ENCODE measurements at places on chromosomes 7 and 10.

DNA sequence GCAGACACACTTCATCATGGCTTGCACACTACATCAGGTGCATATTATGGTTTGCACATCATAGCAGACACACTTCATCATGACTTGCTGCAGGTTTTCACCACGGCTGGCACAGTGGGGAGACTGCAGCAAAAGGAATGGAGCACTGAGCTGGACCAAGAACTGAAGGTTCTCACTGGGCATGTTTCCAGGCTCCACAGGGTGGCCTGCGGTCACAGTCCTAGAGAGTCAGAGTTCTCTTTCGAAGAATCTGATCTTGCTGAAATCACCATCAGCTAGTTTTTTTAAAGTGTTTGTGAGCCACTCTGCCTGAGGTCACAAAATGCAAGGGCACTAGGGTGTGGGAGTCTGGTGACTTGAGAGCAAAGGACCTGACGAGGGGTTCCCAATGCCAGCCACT is 140.4 kb upstream of the NPY start:
- H3K27ac ChIP-seq, result no peak overlapping the region
- H3K27me3 ChIP-seq, result peaks cover 2% of the 10 kb centered on the region
- no peaks in the 10 kb centered on the region for H3K4me1 ChIP-seq
- H3K36me3 ChIP-seq, result no peaks in the 10 kb centered on the region
- no peak for DNase-seq

GRCh38 chr10:18104223-18104872 is 35.9 kb upstream of the CACNB2 start:
- no peak overlapping the region for H3K27ac ChIP-seq
- no peaks in the 10 kb centered on the region for H3K27me3 ChIP-seq
- no peak overlapping the region for H3K4me3 ChIP-seq
- H3K4me1 ChIP-seq, result no peaks in the 10 kb centered on the region
- DNase-seq, result peak; percentile 15
- no peaks in the 10 kb centered on the region for H3K36me3 ChIP-seq

DNA sequence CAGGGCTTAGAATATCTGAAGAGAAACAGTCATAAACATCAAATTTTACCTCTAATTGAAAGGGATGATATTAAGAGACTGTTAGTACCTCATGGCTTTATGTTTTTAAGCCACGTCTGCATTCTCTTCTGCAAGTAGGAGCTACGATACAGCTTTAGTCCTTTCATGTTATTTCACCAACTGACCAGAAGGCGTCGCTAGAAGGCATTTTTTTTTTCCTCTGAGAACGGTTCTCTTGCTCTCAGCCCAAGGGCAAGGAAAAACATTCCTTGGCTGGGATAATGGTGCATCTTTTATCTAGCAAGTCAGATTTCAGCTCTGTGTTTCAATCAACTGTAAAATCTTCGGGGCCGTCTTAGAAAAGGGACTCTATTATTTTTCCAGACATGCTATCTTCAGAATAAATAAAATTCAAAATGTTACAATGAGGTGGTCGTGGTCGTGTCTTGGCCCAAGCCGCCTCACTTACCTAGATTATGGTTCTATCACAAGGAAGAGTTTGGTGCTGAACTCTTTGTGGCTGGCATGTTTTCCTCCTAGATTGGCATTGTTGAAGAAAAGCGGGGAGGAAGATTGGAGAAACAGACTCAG is 41.6 kb upstream of the LYZL2 start:
- peak overlapping the region; percentile 31 for H3K4me3 ChIP-seq
- no peaks in the 10 kb centered on the region for H3K27me3 ChIP-seq
- H3K4me1 ChIP-seq, result no peaks in the 10 kb centered on the region
- DNase-seq, result no peak
- H3K36me3 ChIP-seq, result no peaks in the 10 kb centered on the region

- H3K4me1 ChIP-seq, result no peaks in the 10 kb centered on the region
- H3K36me3 ChIP-seq, result no peaks in the 10 kb centered on the region
- no peak for DNase-seq
- no peaks in the 10 kb centered on the region for H3K27me3 ChIP-seq
- H3K27ac ChIP-seq, result no peak overlapping the region
Measured at GRCh38 chr7:11252705-11253272, 279.1 kb downstream of the PHF14 start.

DNA sequence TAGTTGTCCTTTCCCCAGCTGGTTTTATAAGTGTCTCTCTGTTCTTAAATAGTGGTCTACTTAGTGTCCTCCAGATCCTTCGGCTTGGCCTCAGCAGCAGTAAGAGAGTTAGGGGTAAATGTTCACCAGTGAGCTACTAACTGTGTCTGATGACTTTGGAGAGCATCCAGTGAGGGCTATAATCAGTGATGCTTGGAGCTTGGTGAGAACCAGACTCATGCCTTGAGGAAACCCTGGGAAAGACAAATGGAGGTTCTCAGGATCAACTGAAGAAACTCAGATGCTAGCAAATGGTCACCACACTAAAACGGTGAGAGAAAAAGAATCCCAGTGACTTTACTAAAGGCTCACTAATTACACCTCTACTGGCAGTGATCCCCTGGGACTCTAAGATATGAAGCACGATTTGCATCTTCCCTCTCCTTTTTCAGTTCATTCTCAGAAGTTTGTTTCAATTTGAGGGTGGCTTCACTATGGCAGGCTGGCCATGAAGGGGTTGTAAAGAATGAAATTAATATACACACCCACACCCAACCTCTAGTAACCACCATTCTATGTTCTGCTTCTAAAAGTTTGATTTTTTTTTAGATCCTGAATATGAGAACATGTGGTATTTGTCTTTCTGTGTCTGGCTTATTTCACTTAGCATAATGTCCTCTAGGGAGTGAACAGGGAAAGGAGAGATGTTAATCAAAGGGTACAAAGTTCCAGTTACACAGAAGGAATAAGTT is 177.9 kb downstream of the PDE1C start:
- H3K4me3 ChIP-seq, result no peak overlapping the region
- no peaks in the 10 kb centered on the region for H3K27me3 ChIP-seq
- no peak overlapping the region for H3K27ac ChIP-seq
- no peak for DNase-seq
- no peaks in the 10 kb centered on the region for H3K4me1 ChIP-seq

- H3K27ac ChIP-seq, result peak overlapping the region; percentile 88
- H3K4me3 ChIP-seq, result peak overlapping the region; percentile 75
- H3K4me1 ChIP-seq, result peaks cover 49% of the 10 kb centered on the region
- H3K27me3 ChIP-seq, result no peaks in the 10 kb centered on the region
Measured at GRCh38 chr7:66627881-66628360, 760 bp upstream of the KCTD7 start.

DNA sequence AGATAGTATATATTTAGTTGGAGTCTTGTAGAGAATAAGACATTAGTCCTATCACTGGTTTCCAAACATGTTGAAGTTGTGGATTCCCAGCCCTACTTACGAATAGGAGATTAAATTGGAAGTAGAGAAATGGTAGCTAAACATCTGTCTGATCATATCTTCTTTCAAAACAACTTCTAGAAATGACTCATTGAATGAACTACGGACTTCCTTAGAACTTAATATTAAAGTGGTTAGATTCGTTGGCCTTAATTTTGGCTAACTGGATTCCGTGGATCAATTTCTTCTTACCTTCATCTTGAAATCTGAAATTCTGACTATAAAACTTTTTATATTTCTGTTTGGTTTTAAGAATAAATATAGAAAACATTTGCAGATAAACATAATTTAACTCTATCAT is 3.4 kb downstream of the PHF14 start:
- no peak for DNase-seq
- peaks cover 18% of the 10 kb centered on the region for H3K4me1 ChIP-seq
- H3K27me3 ChIP-seq, result no peaks in the 10 kb centered on the region
- peaks cover 4% of the 10 kb centered on the region for H3K36me3 ChIP-seq

- no peak for DNase-seq
- no peak overlapping the region for H3K27ac ChIP-seq
- H3K36me3 ChIP-seq, result no peaks in the 10 kb centered on the region
- no peaks in the 10 kb centered on the region for H3K4me1 ChIP-seq
- H3K4me3 ChIP-seq, result no peak overlapping the region
Measured at GRCh38 chr7:33886149-33886623, 19.2 kb upstream of the BMPER start.

DNA sequence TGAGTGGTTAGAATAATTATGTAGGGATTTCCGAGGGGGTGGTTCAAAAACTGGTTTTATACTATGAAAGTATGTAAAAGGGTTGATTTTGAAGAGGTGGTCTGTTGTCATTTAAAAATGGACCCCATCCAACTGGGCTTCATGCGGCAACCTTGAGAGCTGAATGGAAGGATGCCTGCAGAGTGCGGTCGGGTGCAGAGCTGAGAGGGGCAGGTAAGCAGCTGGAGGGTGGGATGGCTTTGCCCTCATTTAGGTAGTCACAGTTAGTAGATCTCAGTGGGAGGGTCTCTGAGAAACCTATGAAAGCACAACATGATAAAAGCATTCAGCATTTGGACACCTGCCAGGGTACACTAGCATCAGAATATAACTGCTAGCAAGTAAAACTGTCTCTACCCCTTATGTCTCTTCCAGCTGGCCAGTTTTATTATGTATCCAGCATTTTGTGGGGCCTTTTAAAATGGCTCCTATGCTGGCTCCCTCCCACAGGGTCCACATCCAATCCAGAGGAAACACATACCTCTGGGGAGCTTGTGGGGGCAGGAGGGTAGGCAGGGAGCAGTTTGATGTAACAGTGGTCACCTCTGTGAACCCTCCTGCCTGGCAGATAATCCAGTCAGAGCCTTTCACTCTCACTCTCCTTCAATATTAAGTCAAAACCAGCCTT is 75.9 kb upstream of the MAGI2 start:
- no peak for DNase-seq
- H3K27me3 ChIP-seq, result no peaks in the 10 kb centered on the region
- no peak overlapping the region for H3K27ac ChIP-seq
- no peaks in the 10 kb centered on the region for H3K36me3 ChIP-seq
- H3K4me1 ChIP-seq, result no peaks in the 10 kb centered on the region

DNA sequence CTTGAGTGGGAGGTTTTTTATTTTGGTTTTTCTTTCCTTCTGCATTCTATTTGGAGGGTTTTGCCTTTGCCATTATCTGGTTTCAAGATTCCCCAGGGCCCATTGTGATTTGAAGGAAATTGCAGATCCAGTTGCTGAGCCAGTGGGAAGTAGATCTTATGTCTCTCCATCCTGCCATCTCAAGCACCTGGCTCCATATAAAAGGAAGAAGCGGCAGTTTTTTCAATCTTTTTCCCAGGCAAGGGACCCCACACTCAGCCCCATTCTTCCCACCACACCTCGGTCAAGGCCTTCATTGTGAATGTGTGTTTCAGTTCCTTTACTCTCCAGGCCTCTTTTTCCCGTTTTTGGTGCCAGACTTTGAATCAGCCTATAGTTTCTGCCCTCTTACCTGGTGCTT is 95.8 kb downstream of the MYO3A start:
- H3K36me3 ChIP-seq, result no peaks in the 10 kb centered on the region
- no peak for DNase-seq
- no peaks in the 10 kb centered on the region for H3K4me1 ChIP-seq

GRCh38 chr10:91883549-91884444 is 25.5 kb downstream of the FGFBP3 start:
- H3K4me3 ChIP-seq, result no peak overlapping the region
- no peaks in the 10 kb centered on the region for H3K36me3 ChIP-seq
- peaks cover 9% of the 10 kb centered on the region for H3K4me1 ChIP-seq
- H3K27me3 ChIP-seq, result no peaks in the 10 kb centered on the region
- no peak for DNase-seq
- H3K27ac ChIP-seq, result no peak overlapping the region

DNA sequence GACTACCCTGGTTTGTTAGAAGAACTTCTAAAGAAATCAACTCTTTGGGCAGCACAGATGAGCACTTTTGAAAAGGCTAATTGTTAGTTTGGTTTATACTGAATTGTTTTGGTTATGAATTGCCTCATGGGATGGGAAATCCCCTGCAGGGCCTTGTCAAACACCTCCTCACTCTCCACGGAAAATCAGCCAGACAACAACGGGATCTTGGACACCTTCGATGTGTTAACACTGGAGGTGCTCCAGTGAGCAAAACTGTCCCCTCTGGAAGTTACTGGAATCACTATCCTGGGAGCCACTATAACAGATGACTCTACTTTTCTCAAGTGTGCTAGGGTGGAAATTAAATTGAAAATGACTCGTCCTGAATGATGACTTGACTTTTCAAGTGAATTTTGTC is 38.7 kb downstream of the CDK6 start:
- no peaks in the 10 kb centered on the region for H3K27me3 ChIP-seq
- DNase-seq, result no peak
- H3K27ac ChIP-seq, result no peak overlapping the region
- H3K4me3 ChIP-seq, result no peak overlapping the region
- peaks cover 10% of the 10 kb centered on the region for H3K4me1 ChIP-seq

- no peaks in the 10 kb centered on the region for H3K4me1 ChIP-seq
- H3K36me3 ChIP-seq, result peaks cover 76% of the 10 kb centered on the region
- no peaks in the 10 kb centered on the region for H3K27me3 ChIP-seq
- H3K4me3 ChIP-seq, result no peak overlapping the region
- no peak for DNase-seq
Measured at GRCh38 chr7:105141068-105141467, 127.1 kb downstream of the KMT2E start.

GRCh38 chr10:109961174-109962001 is 38.1 kb upstream of the XPNPEP1 start:
- H3K27ac ChIP-seq, result no peak overlapping the region
- H3K36me3 ChIP-seq, result no peaks in the 10 kb centered on the region
- H3K4me3 ChIP-seq, result no peak overlapping the region
- peaks cover 3% of the 10 kb centered on the region for H3K4me1 ChIP-seq
- no peaks in the 10 kb centered on the region for H3K27me3 ChIP-seq
